Hippocampal formation (tissue), 2 donors: ENCODE measurements at places on chromosomes 7 and 10.

GRCh38 chr7:158506626-158507025, 81.0 kb downstream of the PTPRN2 start:
- no peak for DNase-seq

GRCh38 chr7:133470-133869, 58.9 kb upstream of the FAM20C start:
- no peak for DNase-seq

- DNase-seq, result no peak
Measured at GRCh38 chr7:66597461-66597860, 31.2 kb upstream of the KCTD7 start.

GRCh38 chr10:123579675-123580074, 86.5 kb upstream of the GPR26 start:
- no peak for DNase-seq

GRCh38 chr7:63998549-63998948, at the start of gene ZNF722:
TSS of gene ZNF722 (plus strand) at chr7:63998849. CDS start at chr7:63998962, 113 bp downstream.
- no peak for DNase-seq

DNA sequence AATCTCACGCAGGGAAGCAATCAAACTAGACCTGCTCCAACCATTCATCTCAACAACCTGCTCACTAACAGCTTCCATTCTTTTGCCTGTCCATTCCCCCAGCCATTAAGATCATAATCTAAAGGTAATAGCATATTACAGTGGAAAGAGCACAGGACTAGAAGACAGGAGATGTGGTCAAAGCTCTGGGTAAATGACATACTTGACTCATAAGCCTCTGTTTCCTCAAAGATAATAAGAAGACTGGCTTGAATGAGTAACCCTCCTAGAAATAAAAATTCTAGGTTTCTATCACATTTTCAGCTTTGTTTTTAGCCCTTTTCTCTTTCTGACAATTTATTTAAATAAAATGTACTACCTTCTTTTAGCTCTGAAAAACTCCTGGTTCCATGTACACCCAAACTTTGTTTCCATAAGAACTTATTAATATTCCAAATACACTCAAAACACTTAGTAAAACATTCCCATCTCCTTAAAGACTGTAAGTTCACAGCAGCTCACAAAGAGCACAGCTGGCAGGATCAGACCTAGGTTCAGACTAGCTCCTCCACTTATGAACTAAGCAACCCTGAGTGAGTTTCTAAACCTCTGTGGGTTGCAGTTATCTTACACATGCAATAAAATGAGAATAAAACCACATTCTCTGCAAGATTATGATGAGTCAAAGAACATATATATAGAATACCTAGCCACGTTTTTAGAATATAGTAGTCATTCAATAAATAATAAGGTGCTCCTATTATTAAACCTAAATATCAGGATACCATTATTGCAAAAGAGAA, 11.6 kb downstream of the FAM204A start:
- no peak for DNase-seq

- DNase-seq, result peak; percentile 42
Measured at GRCh38 chr10:30784524-30784896, 155.0 kb upstream of the LYZL2 start.

- DNase-seq, result no peak
Measured at GRCh38 chr10:44981172-44982113, 2.8 kb upstream of the DEPP1 start.

DNA sequence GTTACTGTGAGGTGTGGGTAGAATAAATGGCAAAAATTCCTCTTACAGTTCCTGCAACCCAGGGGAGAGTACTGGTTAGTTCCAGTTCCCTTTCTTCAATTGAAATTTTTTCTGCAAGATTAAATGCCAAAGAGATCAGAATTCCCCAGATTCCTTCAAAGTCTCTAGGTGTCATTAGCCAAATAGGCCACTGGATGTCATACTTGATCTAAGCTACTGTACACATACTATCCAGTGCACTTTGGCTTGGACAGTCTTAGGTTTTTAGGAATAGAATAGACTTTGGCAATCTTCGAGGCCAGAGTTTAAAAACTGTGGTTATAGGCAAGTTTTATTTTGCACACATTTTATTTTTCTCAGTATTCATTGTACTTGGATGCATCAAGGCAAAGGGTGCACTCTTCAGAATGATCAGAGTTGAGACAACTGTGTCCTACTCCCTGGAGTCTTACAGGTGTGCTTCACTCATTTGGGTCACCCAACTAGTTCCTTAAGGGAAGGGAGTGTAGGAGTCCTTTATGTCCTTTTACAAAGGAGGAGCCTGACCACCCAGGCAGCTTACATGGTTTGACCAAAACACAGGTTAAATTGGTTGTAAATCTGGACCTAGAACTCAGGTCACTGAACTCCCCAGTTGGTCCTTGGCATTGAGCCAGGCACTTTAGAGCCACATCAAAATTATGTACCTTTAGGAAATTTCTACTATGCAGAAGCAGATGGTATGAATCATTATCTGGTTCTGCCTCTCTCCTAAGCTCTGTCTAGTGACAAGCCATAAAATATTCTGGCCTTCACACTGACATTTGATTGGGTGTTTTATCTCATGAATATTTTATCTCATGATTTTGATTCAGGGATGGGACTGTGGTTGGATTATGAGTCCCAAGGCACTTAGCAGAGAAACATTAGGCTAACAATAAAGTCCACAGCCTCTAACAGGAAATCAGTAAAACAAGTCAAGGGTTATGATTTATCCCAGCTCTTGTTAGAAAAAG, 49.5 kb downstream of the ASAH2B start:
- no peak for DNase-seq

- no peak for DNase-seq
Measured at GRCh38 chr7:96747418-96747940, 37.8 kb upstream of the SEM1 start.

- no peak for DNase-seq
Measured at GRCh38 chr7:39672176-39672575, 48.8 kb downstream of the RALA start.

DNA sequence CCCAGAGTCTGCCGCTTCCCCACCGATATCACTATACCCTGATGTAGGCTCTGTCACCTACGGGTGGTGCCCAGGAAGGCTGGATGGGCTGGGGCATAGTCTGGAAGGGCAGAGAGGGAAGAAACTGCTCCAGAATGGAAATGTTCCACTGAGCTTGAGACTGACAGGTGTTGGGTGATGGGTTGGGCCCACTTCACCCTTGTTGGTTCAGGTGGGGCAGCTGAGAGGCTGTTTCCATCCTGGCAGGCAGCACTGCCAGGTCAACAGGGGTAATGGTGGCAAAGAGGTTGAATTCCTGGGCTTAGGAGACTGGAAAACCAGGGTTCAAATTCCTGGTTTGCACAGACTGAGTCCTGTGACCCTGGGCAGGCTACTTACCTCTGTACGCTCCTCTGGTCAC, 28.5 kb upstream of the FRAT2 start:
- no peak for DNase-seq

DNA sequence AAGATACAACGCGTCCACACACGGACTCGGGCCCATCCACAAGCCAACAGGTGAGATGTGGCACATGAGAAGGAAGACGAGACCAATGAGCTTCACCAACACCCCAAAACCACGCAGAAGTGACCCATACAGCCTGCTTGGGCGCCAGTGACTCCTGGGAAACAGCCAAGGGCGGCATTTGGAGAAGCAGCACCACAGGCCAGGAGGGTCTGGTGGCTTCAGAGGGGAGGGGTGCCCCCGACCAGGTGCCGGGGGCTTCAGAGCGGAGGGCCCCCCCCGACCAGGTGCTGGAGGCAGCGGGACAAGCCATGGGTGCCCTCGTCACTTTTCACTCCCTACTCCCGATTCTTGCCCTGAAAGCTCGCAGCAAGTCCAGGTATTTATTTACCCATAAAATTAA, 140.1 kb downstream of the DIP2C start:
- no peak for DNase-seq

DNA sequence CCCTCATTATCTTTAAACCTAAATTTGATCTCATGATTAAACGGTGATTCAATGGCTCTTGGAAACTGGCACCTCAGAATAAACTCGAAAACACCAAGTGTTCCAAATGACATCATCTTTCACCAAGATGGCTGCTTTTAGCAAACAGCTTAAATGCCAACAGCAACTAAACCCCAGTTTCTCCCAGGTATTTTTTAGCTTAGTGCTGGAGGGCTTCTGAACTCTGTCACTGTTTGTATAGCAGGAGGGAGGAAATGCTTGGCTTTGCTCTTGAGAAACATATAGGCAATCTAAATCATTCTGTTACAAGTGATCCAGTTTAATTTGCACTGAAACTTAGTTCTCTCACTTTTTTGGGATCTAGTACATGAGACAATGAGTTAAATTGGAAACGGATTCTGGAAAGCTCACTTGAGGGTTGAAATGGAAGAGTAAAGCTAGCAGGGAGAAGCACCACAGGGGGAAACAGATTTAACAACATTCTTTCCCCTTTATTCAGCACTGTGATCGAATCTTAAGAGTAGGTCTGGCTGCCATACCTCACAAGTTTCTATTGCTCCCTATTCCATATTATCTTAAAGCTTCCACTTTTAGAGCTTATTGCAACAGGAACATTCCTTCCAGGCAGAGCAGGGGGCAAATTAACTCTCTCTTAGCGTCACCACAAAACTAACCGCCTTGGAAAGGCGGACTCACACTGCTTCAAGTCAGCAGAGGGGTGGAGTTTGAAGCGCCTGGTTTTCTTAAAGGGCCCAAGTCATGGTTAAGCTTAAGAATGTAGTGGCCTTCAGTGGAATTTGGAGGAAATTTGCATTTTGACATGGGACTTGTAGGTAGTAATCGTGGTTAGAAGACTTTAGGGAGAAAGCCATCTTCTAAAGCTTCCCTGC, 1.8 kb upstream of the CCDC6 start:
- peak; percentile 59 for DNase-seq

GRCh38 chr10:119243488-119243887, 36.1 kb downstream of the GRK5 start:
- no peak for DNase-seq

- DNase-seq, result no peak
Measured at GRCh38 chr7:141884539-141885225, 31.5 kb upstream of the OR9A4 start.

DNA sequence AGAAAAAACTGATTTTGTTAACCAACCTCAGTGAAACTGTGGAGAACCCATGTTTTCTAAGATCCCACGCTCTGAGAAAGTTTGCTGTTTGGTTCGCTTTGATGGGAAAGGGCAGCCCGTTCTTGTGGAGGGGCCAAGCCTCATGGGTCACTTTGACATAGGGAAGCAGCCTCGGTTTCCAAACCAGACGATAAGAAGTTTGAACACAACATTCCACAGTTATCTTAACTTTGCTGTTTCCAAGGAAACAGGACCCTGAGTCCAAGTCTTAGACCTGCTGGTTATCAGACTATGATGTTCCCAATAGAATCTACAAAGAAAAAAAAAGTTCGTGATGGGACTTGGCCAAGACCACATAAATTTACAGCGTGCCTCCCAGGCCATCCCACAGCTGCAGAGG, 182.3 kb downstream of the NRP1 start:
- no peak for DNase-seq

DNA sequence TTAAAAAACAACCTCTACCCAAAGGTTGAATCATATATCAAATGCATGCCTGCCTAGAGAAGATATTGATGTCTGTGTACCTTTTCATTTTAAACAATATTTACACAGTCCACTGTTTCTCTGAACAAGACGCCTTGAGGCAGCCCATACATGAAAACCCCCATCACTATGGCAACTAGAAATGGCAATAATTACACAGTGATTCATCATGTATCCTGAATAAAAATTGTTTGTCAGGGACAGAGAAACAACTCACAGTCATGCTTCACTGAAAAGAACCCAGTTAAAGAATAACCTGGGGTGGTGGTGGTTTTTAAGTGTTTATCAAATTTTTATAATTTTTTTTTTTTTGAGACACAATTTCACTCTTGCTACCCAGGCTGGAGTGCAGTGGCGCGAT, 19.7 kb downstream of the DNAJC12 start:
- no peak for DNase-seq

DNA sequence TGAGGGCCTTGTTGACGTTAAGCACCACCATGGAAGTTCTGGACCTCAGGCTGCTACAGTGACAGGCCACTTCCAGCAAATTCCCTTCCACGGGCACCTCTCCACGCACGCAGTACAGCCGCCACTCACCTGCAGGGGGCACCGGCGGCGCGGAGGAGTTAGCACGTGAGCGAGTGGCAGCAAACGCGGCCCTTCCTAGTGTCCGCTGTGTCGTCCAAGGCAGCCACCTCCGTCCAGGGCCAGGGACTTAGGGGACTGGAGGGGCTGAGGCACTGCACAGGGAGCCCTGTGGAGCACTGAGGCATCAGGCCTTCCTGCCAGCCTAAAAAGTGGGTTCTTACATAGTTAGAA, 164.4 kb downstream of the SVIL start:
- no peak for DNase-seq

DNA sequence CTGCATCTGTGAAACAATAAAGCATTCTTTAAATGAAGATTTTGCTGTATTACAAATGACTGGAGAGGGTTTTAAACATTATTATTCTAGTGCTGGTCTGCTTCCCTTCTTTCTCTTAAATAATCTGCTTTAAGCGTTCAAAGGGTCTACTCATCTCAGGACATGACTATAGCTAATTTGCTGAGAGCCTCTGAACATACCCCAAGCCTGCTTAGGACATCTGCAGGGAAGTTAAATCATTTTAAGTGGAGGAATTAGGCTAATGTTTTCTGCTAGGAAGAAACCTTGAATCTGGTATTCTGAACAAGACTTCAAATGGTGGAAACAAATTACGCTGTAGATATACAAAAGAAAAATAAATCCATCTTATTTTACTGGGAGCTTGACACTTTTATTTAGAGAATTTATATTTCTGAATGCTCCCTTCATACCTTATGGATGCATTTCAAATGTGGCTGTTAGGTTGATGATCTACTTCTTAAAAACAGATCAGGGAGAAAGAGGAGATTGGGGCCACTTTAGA, 124.4 kb upstream of the ITGB1 start:
- DNase-seq, result no peak

DNA sequence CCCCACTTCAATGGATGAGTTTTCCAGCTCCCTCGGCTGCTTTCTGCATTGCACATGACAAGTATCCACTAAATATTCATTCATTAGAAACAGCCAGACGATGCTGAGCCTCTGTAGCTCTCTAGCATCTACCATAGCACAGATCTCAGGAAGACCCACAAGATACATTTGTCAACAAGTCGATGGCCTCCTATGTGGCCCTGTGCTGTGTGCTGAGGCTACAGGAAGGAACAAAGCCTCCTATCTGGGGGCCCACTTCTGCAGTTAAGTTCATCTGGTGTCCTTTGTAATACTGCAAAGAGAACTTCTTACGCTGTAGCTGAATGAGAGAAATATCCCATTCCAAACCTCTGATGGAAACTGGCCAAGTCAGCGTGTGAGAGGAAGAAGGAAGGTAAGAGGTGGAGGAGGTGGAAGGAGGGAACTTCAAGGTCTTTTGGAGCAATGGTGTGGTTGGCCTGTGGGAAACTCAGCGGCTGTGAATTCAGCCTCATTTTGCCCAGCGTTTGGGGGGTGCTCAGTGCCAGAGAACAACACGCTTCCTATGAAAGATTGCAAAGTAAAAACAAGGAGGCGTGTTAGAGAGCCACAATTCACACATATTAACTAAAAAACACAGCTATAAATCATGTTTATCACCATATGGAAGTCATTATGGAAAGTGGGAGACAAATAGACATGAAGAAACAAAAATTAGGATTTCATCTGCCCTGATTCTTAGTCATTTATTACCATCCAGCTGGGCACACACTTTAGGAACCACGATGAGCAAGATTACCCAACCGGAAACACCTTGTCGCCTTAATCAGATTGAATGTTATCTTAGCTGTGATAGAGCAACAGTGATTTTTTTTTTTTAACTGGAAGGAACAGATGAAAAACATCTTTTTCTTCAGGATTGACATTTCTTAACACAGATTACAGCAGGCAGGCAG, 62.2 kb upstream of the USP6NL start:
- DNase-seq, result no peak
